ENCODE measurements at places on chromosomes 4 and X.

- no peak for DNase-seq
Measured at GRCh38 chrX:8204943-8205342, 33.9 kb upstream of the VCX2 start.

DNA sequence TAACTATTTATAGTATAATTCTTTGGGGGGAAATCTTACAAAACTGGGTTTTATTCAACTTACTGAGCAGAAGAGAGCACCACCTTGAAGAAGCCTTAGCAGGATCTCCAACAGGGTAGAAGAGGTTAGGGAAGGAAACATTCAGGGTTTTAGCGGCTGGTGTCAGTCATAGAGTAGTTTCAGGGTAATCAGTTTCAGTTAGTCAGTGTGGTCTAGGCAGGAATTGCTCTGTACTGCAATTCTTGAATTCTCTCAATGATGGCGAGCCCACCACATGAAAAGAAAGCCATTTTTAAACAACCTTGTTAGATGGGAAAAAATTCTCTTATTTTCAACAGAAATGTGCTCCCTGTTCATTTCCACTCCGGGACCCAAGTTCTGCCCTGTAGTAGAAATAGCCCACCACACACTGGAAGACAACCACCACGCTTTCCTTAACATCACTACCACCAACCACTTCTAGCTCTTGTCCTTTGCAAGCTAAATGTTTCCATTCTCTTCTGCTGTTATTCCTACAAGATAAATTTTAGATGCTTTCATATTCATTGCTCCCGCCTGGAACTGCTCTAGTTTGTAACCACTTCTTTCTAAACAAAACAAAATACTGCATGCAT is 25.9 kb downstream of the COL25A1 start:
- DNase-seq = no peak

DNA sequence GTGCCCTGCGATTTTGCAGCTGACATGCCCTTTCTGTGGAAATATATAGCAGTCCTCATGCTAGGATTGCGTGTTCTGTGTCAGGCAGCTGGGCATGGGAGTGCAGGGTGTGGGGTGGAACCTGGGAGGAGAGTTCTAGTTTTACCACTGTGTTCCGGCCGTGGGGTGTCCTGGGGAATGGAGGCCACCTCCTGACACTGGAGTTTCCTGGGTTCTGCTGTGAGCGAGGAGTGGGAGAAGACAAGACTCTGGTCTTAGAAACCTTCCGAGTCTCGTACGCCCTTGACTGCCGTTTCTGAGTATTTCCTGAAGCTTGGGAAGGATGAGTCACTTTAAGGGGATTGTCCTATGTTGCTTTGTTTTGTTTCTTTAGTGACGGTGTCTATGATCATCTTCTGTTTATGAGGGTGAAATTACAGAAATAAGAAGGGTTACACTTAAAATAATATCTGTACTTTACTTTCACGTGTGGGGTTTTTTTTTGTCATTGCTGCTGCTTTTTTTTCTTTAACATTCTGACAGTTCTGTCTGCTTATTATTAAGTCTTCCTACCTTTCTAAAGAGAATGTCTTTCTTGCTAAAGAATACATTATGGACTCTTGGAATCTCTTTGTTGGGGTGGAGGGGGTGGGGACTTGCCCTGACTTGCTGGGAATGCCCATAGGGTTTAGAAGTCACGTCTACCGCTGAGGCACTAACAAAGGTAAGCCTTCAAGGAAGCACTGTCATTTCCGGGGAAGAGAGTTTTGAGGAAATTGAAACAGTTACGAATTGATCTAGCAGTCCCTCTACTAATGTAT is 19.1 kb downstream of the CD99 start:
- no peak for DNase-seq

DNA sequence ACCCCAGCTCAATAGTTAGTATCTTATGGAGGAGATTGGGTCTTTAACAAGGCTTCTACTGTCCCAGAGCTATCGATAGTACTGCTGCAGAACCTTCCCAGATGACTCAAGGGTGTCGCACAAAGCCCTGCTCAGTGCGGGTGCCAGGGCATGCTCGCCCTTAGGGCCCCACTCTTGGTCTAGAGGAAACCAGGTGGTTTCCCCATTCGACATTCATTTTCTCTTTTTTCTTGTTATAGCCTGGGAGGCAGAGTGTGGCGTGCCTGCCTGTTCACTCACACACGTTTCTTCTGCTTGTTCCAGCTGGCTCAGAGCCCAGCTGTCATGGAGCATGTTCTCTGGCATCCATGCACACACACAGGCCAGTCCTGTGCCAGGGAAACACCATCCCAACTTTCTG is 144.5 kb downstream of the SMIM20 start:
- no peak for DNase-seq

GRCh38 chrX:110125446-110126162 is 122.7 kb downstream of the TMEM164 start:
- no peak for DNase-seq

GRCh38 chr4:155071962-155072361 is 136.5 kb upstream of the NPY2R start:
- DNase-seq = no peak

DNA sequence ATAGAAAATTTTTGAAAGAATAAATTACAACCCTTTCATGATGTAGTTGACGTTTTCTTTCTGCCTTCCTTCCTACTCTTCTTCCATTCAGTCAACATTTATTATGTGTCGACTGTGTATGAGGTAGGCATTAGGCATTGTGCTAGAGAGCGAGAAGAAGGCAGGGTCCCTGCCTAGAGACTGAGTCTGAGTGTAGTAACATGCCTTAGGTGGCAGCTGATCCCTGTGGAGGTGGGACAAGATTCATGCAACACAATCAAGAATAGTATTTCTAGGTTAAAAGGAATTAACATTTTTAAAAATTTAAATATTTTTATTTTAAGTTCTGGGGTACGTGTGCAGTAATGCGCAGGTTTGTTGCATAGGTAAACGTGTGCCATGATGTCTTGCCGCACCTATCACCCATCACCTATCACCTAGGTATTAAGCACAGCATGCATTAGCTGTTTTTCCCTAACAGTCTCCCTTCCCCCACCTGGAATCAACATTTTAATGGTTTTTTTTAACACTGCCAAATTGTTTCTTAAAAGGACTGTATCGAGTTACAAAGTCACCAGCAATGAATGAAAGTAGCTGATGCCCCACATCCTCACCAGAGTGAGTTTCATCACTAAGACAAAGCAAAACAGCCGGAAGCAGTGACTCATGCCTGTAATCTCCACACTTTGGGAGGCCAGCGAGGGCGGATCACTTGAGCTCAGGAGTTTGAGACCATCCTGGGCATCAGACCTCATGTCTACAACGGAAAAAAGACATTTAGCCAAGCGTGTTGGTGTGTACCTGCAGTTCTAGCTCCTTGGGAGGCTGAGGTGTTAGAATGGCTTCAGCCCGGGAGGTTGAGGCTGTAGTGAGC is 84.0 kb downstream of the WWC2 start:
- DNase-seq = no peak

Measured in activated CD8-positive, alpha-beta memory T cell treated with anti-CD3 and anti-CD28 coated beads for 4 hours (primary cell).